ENCODE measurements at places on chromosomes 2 and 18.

DNA sequence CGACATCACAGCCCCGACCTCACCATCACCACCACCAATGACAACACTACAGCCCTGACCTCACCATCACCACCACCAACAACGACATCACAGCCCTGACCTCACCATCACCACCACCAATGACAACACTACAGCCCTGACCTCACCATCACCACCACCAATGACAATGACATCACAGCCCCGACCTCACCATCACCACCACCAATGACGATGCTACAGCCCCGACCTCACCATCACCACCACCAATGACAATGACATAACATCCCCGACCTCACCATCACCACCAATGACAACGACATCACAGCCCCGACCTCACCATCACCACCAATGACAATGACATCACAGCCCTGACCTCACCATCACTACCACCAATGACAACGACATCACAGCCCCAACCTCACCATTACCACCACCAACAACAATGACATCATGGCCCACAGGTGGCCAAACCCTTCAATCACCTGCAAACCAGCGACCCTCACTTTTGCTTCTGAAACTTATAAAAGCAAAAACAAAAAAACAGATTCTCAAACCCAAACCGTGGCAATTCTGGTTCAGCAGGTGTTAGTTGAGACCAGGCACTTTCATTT is 70.7 kb upstream of the TMEM18 start:
- DNase-seq, result no peak

- no peak for DNase-seq
These were observed 721.0 kb upstream of the PKDCC start for GRCh38 chr2:41326851-41327250.

DNA sequence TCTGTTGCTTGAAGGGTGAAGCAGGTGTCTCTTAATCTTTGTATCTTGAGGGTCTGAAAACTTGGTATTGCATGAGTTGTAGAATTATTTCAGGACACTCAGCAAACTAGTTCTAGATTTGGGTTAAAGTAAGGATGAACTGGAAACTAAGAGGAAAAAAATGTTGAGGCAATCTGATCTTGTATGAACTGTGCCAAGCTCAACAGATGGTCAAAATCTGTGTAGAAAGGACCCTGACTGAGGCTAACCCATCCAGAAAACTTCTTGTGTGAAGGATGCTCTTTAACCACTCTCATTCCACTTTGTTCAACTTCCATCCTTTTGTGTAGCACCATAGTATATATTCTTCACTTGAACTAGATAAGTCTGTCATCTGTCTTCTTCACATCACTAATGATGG is 861.7 kb downstream of the SLC4A3 start:
- no peak for DNase-seq

- no peak for DNase-seq
These were observed 13.6 kb upstream of the THADA start for GRCh38 chr2:43609290-43609918.

DNA sequence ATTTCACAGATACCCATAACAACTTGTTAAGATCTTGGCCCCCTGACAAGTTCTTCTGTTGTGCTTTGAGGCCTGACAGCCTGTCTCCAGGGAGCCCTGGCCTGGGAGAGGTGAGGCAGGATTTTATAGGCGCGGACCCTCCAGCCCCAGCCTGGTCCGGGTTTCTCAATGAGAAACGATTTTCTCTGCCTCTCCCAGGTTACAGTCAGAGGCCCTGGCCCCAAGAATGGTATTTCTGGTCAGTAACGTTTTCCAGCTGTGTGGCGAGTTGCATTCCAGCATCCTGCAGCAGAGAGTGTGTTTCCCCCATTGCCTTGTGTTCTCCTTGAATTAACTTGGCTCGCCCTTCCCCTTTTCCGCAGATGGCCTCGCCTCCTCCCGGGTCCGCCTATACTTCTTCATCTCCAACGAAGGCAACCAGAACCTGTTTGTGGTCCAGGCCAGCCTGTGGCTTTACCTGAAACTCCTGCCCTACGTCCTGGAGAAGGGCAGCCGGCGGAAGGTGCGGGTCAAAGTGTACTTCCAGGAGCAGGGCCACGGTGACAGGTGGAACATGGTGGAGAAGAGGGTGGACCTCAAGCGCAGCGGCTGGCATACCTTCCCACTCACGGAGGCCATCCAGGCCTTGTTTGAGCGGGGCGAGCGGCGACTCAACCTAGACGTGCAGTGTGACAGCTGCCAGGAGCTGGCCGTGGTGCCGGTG is 3.0 kb downstream of the INHBB start:
- no peak for DNase-seq

DNA sequence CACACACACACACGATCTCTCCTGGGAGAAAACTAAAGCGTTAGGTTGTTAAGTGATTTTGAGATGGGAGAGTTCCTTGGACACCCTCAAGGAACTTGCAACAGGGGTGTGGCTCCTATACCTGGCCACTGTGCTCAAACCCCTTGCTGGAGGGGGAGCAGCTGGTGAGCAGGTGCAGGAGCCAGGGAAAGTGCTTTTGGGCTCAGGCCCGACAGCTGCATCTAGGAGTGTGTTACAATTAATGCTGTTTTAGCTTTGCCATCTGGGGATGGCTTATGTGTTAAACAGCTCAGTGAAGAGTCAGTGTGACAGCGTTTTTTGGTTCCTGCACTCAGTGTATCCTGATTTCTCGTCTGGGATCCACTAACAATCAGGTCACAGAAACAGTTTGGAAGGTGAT is 510.8 kb downstream of the TRIB2 start:
- no peak for DNase-seq

- DNase-seq, result no peak
These were observed 938.9 kb downstream of the CPS1 start for GRCh38 chr2:211495339-211495738.

DNA sequence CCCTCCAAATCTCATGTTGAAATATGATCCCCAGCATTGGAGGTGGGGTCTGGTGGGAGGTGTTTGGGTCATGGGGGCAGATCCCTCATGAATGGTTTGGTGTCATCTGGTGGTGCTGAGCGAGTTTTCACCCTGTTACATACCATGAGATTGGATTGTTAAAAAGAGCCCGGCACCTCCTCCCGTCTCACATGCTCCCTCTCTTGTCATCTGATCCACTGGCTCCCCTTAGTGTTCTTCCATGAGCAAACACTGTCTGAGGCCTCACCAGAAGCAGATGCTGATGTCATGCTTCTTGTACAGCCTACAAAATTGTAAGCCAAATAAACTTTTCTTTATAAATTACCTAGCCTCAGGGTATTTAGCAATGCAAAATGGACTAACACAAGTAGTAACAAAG is 405.0 kb upstream of the SLC39A10 start:
- no peak for DNase-seq

GRCh38 chr2:1833046-1833445 is 88.7 kb upstream of the PXDN start:
- DNase-seq, result no peak

- no peak for DNase-seq
These were observed 132.2 kb downstream of the SMAD7 start for GRCh38 chr18:48818329-48819254.

- DNase-seq, result no peak
These were observed 55.3 kb downstream of the DTNB start for GRCh38 chr2:25617948-25618646.

DNA sequence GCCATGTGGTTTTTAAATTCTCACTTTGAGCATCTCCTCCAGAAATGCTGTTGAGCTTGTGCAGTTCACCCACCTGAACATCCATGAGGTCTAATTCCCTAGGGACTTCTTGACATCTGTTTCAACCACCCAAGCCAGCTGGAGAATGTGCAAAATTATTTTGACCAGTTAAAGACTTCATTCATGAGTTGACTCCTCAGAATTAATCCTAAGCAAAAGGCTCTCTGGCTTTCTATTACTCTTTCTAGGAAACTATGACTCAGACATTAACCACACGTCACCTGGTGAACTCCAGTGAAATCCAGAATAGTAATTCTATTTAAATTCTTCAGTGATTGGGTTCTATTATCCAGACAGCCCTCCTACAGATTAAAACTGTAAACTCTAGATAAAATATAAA is 247.5 kb downstream of the NBAS start:
- no peak for DNase-seq

DNA sequence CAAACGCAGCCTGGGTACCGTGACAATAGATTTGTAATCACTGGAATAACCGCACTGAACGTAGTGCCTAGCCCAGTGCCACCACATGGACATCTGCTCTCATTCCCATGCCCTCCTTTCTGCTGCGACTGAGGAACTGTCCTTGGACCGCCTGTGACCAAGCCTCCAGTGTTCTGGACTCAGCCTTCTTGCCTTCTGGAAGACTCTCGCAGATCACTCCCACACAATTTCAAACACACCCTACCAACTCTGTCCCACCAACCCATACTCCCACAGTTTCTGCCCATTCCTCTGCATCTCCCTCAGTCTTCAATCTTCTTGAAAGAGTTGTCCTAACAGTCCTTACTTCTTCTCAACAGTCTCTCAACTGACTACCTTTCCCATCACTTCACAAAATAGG is 2.1 kb downstream of the RNF149 start:
- no peak for DNase-seq

DNA sequence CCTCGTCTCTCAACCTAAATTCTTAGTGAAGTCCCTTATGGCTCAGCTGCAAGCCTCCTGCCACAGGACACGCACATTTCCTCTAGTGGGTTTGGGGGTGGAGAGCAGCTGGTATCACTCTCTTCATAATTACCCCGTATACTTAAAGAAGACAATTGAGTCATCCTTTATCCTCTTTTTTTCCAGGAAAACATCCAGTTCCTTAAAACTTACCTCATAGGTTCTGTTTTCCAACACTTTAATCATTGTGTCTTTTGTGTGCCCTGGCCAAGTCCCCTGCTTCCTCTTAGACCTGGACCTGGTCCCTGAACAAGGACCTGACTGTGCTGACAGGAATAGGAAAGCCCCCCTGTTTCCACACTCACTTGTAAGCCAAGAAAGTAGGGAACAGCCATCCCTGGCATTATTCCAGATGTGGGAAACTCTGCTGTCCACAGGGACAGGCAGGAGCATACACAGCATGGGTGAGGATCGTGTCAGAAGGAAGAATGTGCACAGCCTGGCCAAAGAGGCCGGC is 42.3 kb upstream of the MYO1B start:
- no peak for DNase-seq

GRCh38 chr2:129481306-129482219 is 497.9 kb upstream of the RAB6C start:
- DNase-seq, result no peak

DNA sequence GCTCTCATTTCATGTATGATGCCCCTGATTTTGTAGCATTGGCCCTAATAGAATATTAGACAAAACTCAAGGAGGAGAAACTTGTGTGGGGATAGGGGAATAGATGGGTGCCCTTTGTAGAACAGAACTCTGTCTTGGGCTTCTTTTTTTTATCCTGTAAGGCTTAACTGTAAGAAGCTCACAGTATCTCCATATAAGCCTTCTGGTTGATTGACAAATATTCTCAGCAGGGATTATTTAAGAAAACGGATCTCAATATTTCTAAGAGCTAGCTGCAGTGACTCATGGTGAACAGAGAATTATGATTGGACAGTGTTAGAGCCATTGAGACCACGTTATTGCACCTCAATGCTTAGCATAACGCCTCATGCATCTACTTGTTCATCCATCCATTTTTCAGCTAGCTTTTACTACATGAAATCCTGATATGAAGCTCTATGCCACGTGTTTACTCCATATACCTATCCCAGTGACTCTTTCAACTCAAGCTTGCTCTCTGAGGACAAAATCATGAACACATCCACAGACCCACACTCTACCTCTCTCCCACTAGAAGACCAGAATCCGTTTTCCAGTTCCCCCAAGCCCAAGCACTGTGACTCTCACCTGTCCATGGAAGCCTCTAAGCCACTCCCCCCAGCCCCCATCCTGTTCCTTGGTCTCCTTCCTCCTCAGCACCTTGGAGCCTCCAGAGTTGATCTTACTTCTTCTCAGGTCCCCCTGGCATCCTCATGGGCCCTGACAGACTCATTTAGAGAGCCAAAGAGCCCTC is 99.2 kb downstream of the BCL2L11 start:
- no peak for DNase-seq

DNA sequence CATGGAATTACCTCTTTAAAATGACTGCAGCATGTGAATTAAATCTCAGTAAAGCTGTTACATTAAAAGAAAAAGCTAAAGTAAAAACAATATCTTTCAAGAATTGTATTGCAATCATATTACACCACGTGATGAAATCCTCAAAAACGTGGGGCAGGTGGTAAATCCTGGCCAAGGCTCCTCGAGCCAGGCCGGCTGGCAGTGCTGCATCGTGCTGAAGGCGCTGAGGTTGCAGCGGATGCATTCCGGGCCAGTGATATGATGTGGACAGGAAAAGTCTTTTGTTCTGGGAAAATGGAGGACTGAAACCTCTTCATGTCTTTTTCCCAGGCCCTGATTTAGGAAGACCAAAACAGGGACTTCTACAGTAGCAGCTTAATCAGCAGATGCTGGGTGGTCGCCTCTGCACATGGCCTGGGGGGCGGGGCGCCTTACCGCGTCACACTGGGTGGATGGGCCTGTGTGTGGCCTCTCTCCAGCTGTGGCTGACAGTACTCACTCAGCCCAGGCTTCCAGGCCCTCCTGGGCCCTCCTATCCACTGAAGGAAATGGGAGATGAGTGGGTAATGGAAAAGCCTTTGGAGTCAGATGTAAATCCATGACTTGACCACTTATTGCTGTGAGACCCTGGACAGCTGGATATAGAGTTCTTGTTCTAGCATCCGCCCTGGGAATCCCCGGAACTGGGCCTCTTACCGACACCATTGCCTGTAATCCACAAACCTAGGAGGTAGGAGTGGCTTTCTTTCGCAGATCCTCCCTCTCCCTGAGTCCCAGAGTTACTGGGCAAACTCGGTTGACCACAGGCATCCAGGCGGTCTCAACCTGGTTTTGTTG is 45.1 kb downstream of the PROC start:
- no peak for DNase-seq

DNA sequence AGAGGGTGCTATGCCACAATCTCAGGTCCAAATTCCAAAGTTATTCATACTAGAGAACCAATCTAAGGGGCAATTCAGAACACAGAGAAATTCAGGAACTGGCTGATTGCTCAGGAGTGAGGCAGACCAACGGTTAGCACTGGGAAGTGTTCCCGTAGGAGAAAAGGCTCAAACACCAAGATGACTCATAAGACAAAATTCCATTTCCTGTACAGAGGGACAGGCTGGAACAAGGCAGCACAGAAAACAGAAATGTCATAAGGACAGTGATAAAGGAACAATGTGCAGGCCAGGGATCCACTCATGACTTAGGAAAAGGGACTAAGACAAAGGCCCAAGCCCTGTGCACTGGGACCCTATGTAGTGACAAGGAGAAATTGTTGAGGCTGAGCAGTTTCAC is 54.2 kb downstream of the PDE1A start:
- DNase-seq, result no peak

GRCh38 chr2:25265802-25266201 is 75.9 kb downstream of the DNMT3A start:
- no peak for DNase-seq

GRCh38 chr2:239292959-239293774 is 107.7 kb downstream of the HDAC4 start:
- DNase-seq, result no peak

- no peak for DNase-seq
These were observed 190.7 kb downstream of the DLGAP1 start for GRCh38 chr18:4264347-4264791.
